ENCODE measurements at places on chromosomes 7 and 10. TPM values are rescaled to one million over a fixed set of nuclear protein-coding genes. Genes with fewer than 3 reads are reported as not detected.

DNA sequence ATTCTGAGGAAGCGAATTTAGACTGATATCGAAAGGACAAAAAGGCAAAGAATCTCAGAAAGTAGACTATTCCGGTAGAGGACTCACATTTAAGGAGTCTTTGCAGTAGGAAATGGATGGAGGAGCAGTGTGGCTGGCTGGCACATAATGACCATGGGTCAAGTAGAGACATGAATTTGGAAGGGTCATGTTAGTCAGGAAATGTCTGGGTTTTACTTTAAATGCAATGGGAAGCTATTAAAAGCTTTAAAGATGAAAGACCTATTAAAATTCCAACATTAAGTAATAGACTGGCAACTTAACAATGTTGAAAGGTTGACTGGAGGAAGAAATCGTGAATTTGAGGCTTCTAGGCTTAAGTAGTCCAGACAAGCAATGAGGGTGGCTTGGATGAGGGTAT, 90.0 kb upstream of the SEMA3C start:
- DNase-seq, result no peak
- H3K27ac ChIP-seq, result no peak overlapping the region
- no peak overlapping the region for H3K4me3 ChIP-seq
- no peaks in the 10 kb centered on the region for H3K4me1 ChIP-seq
- H3K27me3 ChIP-seq, result no peaks in the 10 kb centered on the region
- H3K36me3 ChIP-seq, result no peaks in the 10 kb centered on the region

DNA sequence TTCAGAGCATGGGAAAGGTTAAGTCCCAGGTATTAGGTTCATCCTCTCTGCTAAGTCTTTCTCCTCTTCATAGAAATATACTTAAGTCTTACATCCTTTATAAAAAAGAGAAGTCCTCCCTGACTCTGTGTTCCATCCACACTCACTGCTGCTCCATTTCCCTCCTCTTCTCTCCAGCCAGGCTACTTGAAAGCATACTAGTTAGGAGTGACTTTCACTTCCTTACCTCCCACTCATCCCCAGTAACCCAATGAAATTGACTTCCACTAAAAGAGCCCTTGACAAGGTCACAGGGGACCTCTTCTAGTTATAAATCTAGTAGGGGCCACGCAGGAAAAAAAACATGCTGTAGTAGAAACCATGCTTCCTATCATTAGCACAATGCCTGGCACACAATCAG, 133.1 kb upstream of the AGK start:
- H3K27ac ChIP-seq, result no peak overlapping the region
- no peaks in the 10 kb centered on the region for H3K4me1 ChIP-seq
- no peaks in the 10 kb centered on the region for H3K36me3 ChIP-seq
- H3K27me3 ChIP-seq, result no peaks in the 10 kb centered on the region
- DNase-seq, result no peak
- no peak overlapping the region for H3K4me3 ChIP-seq

DNA sequence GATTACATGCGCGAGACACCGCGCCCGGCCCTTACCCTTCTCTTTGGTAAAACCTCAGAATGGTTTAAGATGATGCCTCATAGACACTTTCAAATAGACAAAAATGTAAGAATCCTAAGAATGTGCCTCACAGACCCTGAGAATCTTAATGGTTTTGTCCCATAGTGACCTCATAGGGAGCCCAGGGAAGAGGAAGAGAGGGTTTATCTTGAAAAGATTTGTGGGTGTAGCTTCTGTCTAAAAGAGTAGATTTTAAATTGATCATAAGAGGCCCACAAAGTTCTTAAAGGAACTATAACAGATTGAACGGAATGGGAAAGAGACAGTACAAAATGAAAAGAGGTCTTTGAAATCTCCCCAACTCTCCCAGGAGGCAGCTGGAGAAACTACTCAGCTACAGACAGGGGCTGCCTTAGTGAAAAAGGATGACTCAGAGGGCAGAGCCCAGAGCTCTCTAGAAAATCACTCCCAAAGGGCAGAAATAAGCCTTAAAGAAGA, 220.6 kb downstream of the ADRA2A start:
- H3K36me3 ChIP-seq, result no peaks in the 10 kb centered on the region
- no peaks in the 10 kb centered on the region for H3K27me3 ChIP-seq
- no peak overlapping the region for H3K4me3 ChIP-seq
- no peaks in the 10 kb centered on the region for H3K4me1 ChIP-seq
- no peak overlapping the region for H3K27ac ChIP-seq

DNA sequence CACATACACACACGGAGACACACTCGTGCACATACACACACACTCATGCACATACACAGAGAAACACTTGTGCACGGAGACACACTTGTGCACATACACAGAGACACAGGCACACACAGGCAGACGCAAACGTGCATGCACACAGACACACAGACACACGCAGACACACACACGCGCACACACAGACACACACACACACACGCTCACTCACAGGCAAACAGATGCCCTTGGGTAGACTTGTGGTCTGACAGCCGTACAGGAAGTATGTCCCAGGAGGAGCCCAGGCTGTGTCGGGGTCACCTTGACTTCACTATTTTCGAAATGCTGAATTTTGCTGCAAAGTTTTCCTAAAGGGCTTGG, 538.0 kb downstream of the DNAJB6 start:
- H3K36me3 ChIP-seq, result no peaks in the 10 kb centered on the region
- H3K27ac ChIP-seq, result no peak overlapping the region
- H3K4me1 ChIP-seq, result peaks cover 3% of the 10 kb centered on the region
- peaks cover 29% of the 10 kb centered on the region for H3K27me3 ChIP-seq
- DNase-seq, result no peak

DNA sequence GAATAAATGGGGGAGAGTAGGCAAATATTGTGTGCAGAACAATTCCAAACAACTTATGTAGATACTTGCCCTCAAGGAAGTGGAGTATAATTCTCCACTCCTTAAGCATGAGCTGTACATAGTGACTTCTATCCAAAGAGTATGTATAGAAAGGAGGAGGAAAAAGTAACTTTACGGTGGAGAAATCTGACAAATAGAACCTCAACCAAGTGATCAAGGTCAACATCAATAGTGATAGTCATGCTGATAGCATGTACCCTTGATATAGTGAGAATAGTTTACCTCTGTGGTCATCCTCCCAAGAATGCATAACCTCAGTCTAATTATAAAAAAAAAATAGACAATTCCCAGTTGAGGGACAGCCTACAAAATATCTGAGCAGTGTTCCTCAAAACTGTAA, 89.1 kb upstream of the NANOS1 start:
- no peak overlapping the region for H3K27ac ChIP-seq
- H3K27me3 ChIP-seq, result no peaks in the 10 kb centered on the region
- H3K4me1 ChIP-seq, result no peaks in the 10 kb centered on the region
- H3K36me3 ChIP-seq, result no peaks in the 10 kb centered on the region
- H3K4me3 ChIP-seq, result no peak overlapping the region

COL13A1 gene
- polyA plus RNA-seq, result 2.1 TPM

GRCh38 chr10:80539421-80540031, 1.8 kb downstream of the SH2D4B start:
- DNase-seq, result no peak
- H3K4me1 ChIP-seq, result peaks cover 32% of the 10 kb centered on the region
- no peaks in the 10 kb centered on the region for H3K27me3 ChIP-seq
- no peak overlapping the region for H3K27ac ChIP-seq
- no peak overlapping the region for H3K4me3 ChIP-seq
- H3K36me3 ChIP-seq, result no peaks in the 10 kb centered on the region

LRIT1 gene
- polyA plus RNA-seq, result not detected

GPR37 gene
- not detected for polyA plus RNA-seq

DNA sequence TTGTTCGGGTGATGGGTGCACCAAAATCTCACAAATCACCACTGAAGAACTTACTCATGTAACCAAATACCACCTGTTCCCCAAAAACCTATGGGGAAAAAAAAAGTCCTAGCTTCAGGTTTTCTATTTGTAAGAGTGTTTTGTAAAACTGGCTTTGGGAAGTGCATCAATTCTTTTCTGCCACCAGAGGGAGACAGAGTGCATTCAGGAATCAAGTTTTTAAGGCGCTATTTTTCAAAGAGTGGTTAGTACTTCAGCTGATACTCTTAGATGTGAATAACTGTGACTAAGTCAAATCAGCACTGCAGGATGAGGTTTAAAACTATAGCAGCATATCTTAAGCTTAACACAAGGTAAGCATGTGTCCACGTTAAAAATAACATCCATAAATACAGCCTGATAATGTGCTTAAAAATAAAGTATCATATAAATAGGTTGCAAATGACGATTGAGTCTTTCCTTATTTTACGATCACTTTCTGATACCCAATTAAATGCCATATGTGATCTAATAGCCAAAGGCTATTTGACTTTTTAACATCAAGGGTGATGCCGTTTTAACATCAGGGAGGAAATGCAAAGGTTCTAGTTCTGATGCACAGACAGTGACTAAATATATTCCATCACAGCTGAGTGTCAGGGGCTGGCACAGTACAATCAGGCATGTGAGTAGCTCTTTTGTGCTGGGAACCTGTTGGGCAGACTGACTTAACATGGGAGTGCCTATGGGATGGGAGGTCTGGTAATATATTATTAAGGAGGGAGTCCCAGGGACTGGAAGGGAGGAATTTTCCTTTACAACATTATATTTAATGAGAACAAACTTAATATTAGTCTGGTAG, 10.6 kb upstream of the LYZL2 start:
- DNase-seq, result no peak
- no peak overlapping the region for H3K4me3 ChIP-seq
- no peaks in the 10 kb centered on the region for H3K36me3 ChIP-seq
- peaks cover 6% of the 10 kb centered on the region for H3K4me1 ChIP-seq
- H3K27me3 ChIP-seq, result no peaks in the 10 kb centered on the region

GPNMB gene
- polyA plus RNA-seq, result 49.6 TPM

DNA sequence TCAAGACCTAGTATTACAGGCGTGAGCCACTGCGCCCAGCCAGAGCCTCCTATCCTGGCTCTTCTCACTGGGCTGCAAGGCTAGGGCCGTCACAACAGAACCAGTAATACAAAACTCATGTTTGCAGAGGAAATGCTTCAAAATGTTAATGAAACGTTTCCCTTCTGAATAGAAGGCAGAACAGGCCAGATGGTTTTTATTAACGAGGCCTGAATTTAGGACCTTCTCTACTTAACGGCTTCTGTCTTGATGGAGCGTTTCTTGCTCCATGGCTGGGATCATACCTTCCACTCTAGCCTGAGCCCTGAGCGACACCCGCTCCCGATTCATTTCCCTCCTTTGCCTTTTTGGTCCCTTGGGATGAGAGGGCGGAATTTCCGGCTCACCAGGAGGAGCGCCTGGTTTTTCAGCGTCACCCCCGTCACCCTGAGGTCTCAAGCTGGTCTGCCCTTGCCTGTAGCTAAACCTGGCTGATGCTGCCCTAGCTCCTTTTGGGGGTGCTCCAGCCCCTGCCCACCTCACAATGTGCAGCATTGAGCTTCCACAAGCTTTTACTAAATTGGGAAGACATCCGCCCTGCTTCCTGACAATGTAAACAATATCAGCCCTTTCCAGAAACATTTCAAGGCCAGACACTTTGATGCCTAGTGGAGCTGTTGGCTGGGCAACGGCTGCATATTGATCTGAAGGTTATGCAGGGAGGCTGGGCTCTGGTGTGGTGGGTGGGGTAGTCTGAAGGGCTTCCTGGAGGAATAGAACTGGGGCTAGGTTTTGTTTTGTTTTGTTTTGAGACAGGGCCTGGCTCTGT, 5.2 kb downstream of the CLIP2 start:
- H3K4me3 ChIP-seq, result no peak overlapping the region
- H3K27ac ChIP-seq, result peak overlapping the region; percentile 84
- DNase-seq, result peak; percentile 62
- H3K4me1 ChIP-seq, result peaks cover 26% of the 10 kb centered on the region
- no peaks in the 10 kb centered on the region for H3K36me3 ChIP-seq

- DNase-seq, result no peak
- no peak overlapping the region for H3K27ac ChIP-seq
- no peaks in the 10 kb centered on the region for H3K36me3 ChIP-seq
- no peaks in the 10 kb centered on the region for H3K27me3 ChIP-seq
- no peaks in the 10 kb centered on the region for H3K4me1 ChIP-seq
Measured at GRCh38 chr10:17959870-17960269, 8.2 kb downstream of the SLC39A12 start.

SCD gene
- polyA plus RNA-seq, result 44.6 TPM

- H3K27ac ChIP-seq, result no peak overlapping the region
- no peaks in the 10 kb centered on the region for H3K4me1 ChIP-seq
- H3K4me3 ChIP-seq, result no peak overlapping the region
- no peak for DNase-seq
- H3K27me3 ChIP-seq, result no peaks in the 10 kb centered on the region
- no peaks in the 10 kb centered on the region for H3K36me3 ChIP-seq
Measured at GRCh38 chr7:9796241-9796640, 1177.4 kb upstream of the PHF14 start.

DNA sequence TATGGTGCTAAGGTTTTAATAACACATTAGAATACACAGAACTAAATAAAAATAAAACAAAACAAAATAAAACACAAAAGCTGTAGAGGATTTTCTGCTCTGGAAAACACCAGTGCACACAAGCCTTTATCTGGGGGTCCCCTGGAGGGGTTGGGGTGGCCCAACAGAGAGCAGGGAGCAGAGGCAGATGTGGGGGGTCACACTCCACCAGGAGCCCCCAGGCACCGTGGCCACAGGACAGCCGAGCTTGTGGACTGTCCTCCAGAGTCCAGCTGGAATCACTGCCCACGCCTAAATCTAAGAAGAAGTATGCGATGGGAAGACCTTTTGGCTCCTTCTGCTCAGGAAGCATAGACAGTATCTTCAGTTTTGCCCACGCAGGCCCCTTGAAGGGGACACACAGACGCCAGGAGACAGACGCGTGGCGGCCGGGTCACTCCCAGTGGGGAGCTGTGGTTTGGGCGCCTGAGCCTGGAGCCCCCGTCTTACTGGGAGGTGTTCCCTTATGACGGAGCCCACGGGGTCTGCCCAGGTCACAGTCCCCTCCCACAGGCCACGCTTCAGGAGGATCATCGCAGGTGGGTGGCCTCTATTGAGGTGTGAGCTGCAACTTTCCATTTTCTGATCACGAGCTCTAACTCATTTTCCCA, 595.0 kb downstream of the PTPRN2 start:
- H3K4me1 ChIP-seq, result no peaks in the 10 kb centered on the region
- peaks cover 24% of the 10 kb centered on the region for H3K27me3 ChIP-seq
- no peak overlapping the region for H3K27ac ChIP-seq
- H3K36me3 ChIP-seq, result no peaks in the 10 kb centered on the region
- DNase-seq, result no peak

DNA sequence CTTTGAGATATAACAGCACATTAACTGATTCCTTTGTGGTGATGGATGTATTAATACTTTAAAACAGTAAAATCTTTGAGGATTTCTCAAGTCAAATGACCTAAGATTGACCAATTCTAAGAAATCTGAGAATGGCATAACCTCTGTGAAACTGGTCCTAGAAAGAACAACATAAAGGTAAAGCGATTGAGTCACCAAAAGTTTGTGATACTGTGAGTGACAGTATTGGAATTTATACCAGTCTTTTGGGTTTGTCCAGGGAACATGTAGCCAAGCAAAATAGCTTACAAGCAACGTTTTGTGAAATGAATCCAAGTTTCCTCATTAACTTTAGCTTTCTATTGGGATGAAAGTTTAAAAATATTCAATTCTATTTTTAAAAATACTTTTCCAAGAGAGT, 157.4 kb upstream of the TMEM196 start:
- DNase-seq, result no peak
- no peaks in the 10 kb centered on the region for H3K4me1 ChIP-seq
- H3K27ac ChIP-seq, result no peak overlapping the region
- no peaks in the 10 kb centered on the region for H3K36me3 ChIP-seq
- no peaks in the 10 kb centered on the region for H3K27me3 ChIP-seq

AOAH gene
- polyA plus RNA-seq, result 0.73 TPM
